ENCODE measurements at places on chromosomes 3 and 15.
A peak's percentile ranks its signal among the peaks of the same experiment; 100 is the strongest.

- peak; percentile 47 for DNase-seq
Observed at GRCh38 chr15:90266061-90266431, 574 bp downstream of the NGRN start.

GRCh38 chr3:99699841-99700240 lies 61.4 kb downstream of the COL8A1 start:
- DNase-seq, result no peak

DNA sequence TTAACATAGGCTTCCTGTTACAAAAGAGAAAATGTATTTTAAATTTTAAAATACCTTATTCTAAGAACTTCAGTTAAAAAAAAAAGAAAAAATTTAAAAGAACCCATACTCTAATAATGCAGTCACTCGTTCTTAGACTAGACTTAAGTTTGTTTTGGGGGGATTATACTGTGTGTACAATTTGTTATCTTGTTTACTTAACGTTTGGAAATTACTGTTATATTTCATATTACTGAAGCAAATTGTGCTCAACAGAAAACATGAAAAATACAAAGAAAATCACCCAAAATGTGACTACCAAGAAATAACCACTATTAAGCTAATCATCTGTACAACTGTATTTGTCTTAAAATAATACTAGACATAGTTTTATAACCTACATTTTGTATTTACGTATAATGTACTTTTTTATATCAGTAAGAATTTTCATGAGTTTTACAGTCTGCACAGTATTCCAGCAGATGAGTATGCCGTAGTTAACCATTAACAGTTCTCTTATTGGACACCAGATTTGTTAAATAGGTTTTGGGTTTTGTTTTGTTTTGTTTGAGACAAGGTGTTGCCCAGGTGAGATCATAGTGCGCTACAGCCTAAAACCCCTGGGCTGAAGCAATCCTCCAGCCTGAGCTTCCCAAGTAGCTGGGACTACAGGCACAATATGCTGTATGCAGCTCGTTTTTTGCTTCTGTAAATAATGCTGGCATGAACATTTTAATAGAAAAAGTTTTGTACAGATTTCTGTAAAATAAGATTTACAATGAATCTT lies 88.8 kb upstream of the CHD2 start:
- DNase-seq, result peak; percentile 9

GRCh38 chr3:150149651-150150051 lies 179.0 kb upstream of the PFN2 start:
- DNase-seq, result no peak

DNA sequence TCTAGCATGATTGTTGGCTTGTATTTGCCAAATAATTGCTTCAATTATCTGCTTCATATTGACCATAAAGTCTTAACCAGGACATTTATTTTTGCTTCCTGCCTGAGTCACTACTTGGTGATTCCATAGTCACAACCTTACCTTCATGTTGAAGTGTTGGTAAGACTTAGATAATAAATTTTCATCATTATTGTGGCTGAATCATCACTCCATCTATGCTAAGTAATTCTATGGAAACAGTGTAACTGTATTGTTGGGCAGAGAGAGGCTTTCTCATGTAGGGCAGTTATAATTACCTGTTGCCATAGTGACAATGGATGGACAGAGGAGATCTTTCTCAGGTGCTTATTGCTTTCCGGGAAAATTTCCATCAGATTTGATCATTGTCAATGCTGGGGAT lies 330.7 kb upstream of the LRRC3B start:
- no peak for DNase-seq

- peak; percentile 47 for DNase-seq
Observed at GRCh38 chr3:13657660-13658435, 108.9 kb downstream of the FBLN2 start.

DNA sequence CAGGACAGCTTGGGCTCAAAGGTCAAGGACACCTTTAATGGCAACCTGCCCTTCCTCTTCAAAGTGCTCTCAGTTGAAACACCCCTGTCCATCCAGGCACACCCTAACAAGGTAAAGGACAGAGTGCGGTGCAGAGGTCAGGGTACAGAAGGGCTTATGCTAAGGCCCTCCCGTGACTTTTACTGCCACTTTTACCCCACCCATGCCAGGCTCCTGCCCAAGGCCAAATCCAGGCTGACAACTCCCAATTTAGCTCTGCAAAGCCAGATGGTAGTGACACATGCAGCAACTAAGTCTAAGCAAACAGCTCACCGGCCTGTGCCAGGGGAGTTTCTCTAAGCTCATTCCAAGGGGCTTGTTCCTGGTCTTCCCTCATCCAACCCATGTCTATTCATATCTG lies 1.6 kb downstream of the MPI start:
- no peak for DNase-seq

GRCh38 chr3:112782491-112782890 lies 64.2 kb downstream of the CD200R1L start:
- no peak for DNase-seq

Measured in adrenal gland (tissue), 19 donors.